ENCODE measurements at places on chromosomes 7 and 10. TPM values are rescaled to one million over a fixed set of nuclear protein-coding genes. Genes with fewer than 3 reads are reported as not detected.

PRLHR gene
- not detected for total RNA-seq

PARP12 gene
- total RNA-seq = 33.4 TPM

ZNF212 gene
- 6.9 TPM for total RNA-seq

CRHR2 gene
- total RNA-seq = not detected

TMEM273 gene
- total RNA-seq = 9.1 TPM

DNA sequence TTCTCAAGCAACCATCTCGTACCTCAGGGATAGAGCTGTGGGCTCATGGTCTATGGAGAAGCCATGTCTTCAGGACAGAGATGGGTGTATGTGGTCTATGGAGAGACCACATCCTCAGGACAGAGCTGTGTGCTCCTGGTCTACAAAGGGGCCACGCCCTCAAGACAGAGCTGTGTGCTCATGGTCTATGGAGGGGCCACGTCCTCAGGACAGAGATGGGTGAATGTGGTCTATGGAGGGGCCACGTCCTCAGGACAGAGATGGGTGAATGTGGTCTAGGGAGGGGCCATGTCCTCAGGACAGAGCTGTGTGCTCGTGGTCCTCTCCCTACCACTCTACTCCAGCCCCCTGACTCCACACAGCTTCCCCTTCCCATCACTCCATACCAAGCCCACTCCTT lies 117.8 kb downstream of the WDR37 start:
- DNase-seq = no peak
- H3K4me3 ChIP-seq = no peak overlapping the region
- no peaks in the 10 kb centered on the region for H3K27me3 ChIP-seq
- H3K4me1 ChIP-seq = no peaks in the 10 kb centered on the region

DNA sequence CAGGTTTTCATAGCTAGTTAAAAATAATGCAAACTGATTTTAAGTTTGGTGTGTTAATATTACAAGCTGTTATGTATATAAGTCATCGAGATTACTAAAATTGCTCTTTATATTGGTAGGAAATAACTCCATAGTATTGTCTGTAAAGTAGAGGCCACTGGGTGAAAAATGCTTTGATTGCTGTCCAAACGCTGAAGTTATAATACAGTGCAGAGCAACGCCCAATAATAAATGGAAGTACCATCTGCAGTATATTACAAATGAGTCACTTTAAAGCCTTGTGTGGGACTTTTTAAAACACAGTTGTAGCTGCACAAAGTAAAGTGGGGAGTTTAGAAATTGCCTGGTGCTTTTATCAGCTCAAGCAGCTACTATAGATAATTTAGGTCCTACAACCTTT lies 196.1 kb downstream of the NXPH1 start:
- H3K36me3 ChIP-seq = no peaks in the 10 kb centered on the region
- no peak for DNase-seq
- H3K27me3 ChIP-seq = no peaks in the 10 kb centered on the region
- H3K4me3 ChIP-seq = no peak overlapping the region
- H3K4me1 ChIP-seq = peaks cover 18% of the 10 kb centered on the region
- no peak overlapping the region for H3K27ac ChIP-seq

GRCh38 chr10:62632071-62632809 lies 172.3 kb upstream of the ADO start:
- peaks cover 7% of the 10 kb centered on the region for H3K4me1 ChIP-seq
- no peak overlapping the region for H3K4me3 ChIP-seq
- no peaks in the 10 kb centered on the region for H3K27me3 ChIP-seq
- no peaks in the 10 kb centered on the region for H3K36me3 ChIP-seq

- DNase-seq = peak; percentile 40
- H3K27ac ChIP-seq = no peak overlapping the region
- H3K4me1 ChIP-seq = no peaks in the 10 kb centered on the region
- H3K27me3 ChIP-seq = no peaks in the 10 kb centered on the region
Measured at GRCh38 chr10:28254290-28254985, 48.4 kb downstream of the MPP7 start.

DNA sequence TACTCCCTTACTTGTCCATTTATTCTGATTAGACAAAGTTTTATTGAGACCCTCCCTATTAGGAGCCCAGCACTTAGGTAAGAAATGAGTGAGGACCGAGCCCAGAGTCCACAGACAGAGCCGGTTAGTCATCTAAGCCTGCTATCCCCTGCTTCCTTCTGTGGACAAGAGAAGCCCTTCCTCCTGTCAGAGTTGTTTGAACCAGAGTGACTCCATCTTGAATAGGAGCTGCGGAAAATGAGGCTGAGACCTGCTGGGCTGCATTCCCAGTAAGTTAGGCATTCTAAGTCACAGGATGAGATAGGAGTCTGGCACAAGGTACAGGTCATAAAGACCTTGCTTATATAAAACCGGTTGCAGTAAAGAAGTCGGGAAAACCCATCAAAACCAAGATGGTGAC lies 109.1 kb downstream of the CPXM2 start:
- no peaks in the 10 kb centered on the region for H3K36me3 ChIP-seq
- H3K27me3 ChIP-seq = peaks cover 4% of the 10 kb centered on the region
- no peak overlapping the region for H3K27ac ChIP-seq
- no peaks in the 10 kb centered on the region for H3K4me1 ChIP-seq

DNA sequence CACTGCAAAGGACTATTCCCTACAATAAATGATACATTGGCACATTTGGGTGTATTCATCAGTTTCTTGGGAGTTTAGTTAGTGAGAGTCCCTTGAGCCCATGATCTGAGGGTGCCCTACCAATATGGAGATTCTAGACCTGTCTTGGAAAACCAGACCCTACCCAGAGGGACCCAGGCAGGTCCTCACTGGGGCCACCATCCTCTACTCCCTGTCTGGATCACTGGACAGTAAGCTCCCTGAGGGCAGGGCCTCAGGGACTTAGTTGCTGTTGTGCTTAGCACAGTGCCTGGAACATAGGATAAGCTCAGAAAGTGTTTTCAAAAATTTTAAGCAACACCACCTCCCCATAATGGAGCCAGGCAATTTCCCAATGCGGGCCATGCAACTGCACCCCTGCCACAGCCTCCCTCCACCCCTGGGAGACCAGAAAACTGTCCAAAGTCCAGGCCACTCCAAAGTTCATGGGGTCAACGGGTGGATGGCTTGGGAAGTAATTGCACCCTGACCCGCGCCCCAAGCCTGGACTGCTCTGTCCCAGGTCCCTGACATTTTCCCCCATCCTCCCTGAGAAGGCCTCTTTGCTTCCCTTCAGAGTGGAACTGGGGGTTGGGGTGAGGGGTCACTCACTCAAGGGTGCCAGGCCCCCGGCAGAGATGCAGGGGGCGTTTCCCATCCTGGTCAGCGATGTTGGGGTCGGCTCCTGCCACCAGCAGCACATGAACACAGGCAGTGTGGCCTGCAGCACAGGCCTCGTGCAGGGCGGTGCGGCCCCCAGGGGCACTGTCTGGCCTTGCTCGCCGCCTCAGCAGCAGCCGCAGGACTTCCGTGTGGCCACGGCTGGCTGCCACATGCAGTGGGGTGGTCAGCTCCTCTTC lies 1.0 kb downstream of the ASB10 start:
- no peaks in the 10 kb centered on the region for H3K4me1 ChIP-seq
- no peaks in the 10 kb centered on the region for H3K27me3 ChIP-seq
- no peak overlapping the region for H3K27ac ChIP-seq
- DNase-seq = no peak

GRCh38 chr10:102633287-102633686 lies 11.0 kb upstream of the TRIM8 start:
- H3K4me3 ChIP-seq = no peak overlapping the region
- no peaks in the 10 kb centered on the region for H3K36me3 ChIP-seq
- peak overlapping the region; percentile 49 for H3K27ac ChIP-seq
- peak; percentile 48 for DNase-seq

GRCh38 chr10:31261511-31262311 lies 57.3 kb upstream of the ZEB1 start:
- no peak for DNase-seq
- no peak overlapping the region for H3K4me3 ChIP-seq
- H3K36me3 ChIP-seq = no peaks in the 10 kb centered on the region

Data from adrenal gland (tissue), 19 donors.